ENCODE measurements at places on chromosomes 5 and 9.

- no peak for DNase-seq
Measured at GRCh38 chr5:81313686-81314085, 12.3 kb downstream of the ZCCHC9 start.

DNA sequence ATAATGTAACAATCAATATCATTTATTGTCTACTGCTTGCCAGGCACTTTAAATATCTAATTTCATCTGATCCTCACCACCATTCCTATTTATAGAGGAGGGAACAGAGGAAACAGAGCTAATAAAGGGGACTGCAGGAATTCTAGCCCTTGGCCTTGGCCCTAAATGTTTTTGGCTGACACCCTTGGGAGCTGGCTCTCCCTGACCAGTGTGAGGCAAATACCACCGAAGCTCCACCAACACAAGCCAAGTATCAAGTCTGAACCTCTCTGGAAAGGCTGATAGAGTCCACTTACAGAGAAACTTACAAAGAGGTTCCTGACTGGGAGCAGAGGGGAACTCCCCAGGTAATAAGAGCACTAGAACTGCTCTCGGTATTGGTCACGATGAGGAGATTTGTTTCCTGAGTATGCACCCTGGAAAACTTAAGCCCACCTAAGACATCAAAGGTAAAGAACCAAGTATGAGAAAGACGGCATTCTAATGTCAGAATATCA is 243.1 kb upstream of the PANK3 start:
- no peak for DNase-seq

DNA sequence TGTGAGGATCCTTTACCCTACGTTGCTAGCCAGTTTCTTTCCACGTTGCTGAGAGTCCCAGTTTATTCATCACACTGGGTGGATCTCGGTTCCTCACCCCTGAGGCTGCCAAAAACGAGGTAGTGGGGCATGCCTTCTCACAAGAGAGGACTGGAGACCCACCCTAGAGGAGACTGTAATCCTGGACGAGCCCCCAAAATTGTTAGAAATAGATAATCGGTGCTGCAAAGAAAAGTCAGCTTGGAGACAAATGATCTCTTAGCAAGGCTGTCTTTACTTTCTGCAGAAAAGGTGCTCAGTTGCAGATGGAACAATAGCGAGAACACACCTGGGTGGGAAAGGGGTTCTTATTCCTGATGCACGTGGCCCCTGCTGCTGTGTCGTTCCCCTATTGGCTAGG is 101.8 kb downstream of the TMEM167A start:
- DNase-seq = no peak

DNA sequence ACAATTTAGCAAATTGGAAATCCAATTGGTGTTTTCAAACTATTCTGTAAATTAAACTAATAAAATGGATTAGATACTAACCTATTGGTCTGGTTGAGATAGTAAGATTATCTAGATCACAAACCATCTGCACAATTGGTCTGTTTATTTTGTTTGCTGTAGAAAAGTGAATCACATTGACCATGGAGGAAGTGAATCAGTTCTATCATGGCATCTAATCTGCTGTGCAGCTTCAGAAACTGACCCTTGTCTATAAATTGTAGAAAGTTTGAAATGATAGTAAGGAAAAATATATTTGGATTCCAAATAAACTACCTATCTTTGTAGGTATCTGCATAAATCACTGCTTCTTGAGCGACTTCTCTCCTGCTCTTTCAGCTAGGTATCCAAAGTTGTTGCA is 1865.4 kb downstream of the MAT2B start:
- DNase-seq = no peak

DNA sequence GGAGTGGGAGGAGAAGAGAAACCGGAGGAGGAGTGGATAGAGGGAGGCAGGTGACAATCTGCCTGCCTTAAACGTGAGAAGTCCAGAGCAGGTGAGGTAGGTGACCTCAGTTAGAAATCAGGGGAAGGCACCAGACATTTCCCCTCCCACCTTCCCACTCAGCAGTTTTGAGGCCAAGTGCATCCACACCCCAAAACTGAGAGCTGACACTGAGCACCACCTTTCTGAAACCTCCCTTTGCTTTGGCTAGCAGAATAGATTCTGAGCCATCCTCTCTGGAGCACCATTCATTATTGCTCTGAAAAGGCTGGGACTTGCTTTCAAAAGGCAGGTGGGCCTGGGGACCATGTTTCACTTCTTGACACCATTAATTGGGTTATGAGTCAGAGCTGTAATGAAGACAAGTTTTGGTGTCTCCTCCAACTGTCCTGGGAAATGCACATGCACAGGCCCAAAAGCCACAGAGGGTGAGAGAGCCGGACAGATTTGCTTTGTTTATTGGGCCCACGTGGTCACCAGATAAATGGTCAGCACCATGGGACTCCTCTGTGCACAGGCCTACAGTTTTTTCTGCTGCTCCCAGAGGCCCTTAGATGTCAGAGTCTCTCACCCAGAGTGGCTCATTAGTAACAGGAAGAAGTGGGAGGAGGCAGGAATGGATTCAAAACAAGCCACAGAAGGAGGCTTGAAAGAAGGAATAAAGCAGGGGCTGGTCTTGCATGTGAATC is 314.7 kb downstream of the TLE1 start:
- no peak for DNase-seq

All from NCI-H345 (cell line).